COR-L47 (cell line): ENCODE measurements at places on chromosomes 7 and 10.

DNA sequence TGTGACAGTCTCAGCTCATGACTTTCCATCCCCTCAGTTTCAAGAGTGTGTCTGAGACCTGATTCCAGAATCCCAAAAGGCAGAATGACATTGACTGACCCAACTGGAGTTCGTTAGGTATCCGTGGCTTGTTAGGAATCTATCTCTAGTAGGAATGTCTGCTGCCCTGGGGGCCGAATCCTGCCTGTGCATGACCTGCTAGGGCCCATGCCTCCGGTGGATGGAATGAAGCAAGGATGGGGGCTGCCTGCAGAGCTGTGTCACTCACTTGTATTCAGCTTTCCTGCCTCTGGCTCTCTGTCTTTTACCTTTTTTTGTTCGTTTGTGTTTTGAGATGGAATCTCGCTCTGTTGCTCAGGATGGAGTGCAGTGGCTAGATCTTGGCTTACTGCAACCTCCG is 129.5 kb downstream of the SDK1 start:
- no peak for DNase-seq

- DNase-seq, result no peak
Measured at GRCh38 chr10:74104480-74104879, 46.1 kb downstream of the AP3M1 start.

GRCh38 chr10:3659203-3659917 is 125.6 kb downstream of the KLF6 start:
- DNase-seq, result no peak

- no peak for DNase-seq
Measured at GRCh38 chr7:151089893-151090730, 3.8 kb downstream of the AGAP3 start.

DNA sequence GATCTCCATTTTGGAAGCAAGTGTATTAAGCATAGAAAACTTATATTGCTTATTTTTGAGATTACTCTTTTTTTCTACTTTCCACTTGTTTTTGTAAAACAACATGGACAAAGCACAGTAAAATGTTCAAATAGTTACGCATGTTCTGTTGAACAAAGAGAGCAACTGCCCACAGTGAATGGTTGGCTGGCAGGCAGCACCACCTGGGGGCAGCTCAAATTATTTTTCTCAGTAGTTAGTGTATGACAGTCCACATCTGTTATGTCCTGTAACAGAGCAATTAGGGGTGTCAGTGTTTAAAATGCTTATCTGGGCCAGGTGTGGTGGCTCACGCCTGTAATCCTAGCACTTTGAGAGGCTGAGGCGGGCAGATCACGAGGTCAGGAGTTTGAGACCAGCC is 46.1 kb upstream of the CACUL1 start:
- DNase-seq, result no peak

DNA sequence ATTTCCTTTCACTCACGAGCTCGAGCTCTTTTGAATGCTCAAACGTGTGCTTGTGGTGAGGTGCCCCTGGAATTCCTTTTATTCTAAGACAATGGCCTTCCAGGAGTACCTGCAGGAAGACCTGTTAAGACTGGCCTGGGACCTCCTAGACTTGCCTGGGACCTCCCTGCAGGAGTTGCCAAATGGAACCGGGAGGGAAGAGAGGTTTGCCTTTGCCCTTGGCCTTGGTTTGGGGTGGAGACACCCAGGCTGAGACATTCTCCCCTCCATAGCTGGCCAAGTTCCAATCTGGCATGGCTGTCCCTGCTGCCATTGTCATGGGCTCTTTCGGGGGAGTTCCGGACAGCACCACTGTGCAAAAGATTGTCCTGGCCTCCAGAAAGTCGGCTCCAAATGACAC is 39.7 kb downstream of the DNAJB12 start:
- DNase-seq, result no peak

DNA sequence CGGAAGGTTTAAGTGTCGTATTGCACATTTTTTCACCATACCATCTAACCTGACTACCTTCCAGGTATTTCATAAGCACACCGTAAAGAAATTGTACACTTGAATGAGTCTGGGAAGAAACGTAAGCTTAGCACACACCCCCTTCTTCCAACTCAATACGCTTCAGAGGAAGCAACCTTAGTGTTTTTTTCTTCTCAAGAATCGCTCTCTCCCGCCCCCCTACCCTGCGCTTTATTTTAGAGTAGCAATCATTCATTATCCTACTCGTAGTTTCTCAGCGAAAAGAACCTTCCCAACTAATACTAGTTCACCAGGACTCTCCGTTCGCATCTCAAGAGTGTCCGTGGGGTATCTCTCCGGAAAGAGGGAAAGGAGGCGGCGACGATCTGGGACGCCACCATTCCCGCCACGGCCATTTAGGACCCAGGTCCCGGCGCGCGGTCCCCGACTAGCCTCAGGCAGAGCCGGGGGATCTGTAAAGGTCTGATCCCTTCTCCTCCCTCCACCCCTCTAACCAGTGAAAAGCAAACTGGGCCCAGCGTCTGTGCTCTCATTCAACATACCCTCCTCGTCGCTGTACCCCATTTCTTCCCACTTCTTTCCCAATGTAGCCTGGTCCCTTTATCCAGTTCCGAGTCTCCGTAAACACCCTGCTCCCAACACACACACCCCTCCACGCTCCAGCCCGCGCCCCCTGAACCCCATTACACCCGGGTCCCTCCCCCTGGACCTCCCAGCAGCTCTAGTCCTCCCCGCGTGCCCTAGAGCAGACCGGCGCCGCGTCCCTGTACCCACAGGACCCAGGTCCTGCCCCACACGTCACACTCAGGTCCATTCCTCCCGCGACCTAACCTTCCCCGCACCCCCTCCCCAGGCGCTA is 16.0 kb downstream of the MYOZ1 start:
- no peak for DNase-seq

GRCh38 chr7:57775396-57776088 is 325.6 kb downstream of the ZNF716 start:
- no peak for DNase-seq

- DNase-seq, result no peak
Measured at GRCh38 chr7:122752583-122752982, 49.9 kb upstream of the RNF148 start.

DNA sequence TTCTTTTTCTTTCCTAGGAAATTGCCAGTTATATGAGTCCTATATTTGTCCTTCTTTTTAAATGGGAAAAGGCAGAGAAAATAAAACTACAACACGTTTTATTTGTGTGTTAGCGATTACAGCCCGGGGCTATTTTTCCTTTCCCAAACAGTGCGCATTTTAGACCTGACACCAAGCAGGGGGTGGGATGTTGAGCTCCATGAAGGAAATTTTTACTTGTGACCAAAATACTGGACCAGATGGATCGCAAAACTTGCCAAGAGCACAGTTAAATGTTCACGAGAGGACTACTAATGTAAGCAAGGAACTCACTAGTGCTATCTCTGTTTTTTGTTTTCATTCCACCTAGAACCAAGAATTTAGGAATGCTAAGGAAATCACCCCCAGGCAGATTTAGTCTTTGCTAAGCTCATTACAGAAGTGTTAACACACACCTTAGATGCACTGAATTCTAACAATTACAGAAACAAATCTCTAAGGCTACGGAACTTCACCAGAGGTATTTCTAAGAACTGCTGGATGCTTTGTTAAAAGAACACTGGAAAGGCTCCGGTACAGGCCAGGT is 114.8 kb downstream of the JAZF1 start:
- DNase-seq, result no peak

DNA sequence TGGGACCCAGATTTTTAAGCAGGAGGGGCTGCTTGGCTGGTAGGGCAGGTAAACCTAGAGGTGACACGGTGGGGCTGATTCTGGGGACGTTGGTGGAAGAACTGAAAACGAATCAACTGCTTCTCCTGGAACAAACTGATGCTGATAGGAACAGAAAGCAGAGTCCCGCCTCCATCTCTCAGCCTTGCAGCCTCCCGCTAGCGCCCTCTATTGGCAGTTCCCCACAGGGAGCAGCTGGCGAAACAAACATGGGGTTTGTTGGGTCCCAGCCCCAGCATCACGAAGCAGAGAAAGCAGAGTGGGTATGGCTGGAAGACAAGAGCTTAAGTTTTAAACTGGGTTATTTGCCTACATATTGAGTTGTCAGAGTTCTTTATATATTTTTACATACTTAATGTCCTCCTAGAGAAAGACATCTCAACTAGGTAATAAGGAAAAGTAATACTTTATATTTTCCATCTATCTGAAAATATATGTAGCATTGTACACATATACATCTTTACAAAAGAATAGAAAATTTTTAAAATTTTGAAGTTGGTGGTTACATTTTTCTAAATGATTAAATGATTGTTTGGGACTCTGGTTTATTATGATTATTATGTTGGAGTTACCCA is 42.3 kb upstream of the FOXI2 start:
- DNase-seq, result no peak

GRCh38 chr10:30587522-30588031 is 42.0 kb downstream of the LYZL2 start:
- DNase-seq, result no peak

GRCh38 chr7:149478754-149479153 is 17.9 kb upstream of the ZNF777 start:
- no peak for DNase-seq

- DNase-seq, result no peak
Measured at GRCh38 chr7:130396109-130396508, 15.8 kb downstream of the CPA1 start.

- DNase-seq, result no peak
Measured at GRCh38 chr10:63501954-63502353, 19.2 kb upstream of the REEP3 start.

- DNase-seq, result no peak
Measured at GRCh38 chr10:8416760-8417159, 362.3 kb downstream of the GATA3 start.

DNA sequence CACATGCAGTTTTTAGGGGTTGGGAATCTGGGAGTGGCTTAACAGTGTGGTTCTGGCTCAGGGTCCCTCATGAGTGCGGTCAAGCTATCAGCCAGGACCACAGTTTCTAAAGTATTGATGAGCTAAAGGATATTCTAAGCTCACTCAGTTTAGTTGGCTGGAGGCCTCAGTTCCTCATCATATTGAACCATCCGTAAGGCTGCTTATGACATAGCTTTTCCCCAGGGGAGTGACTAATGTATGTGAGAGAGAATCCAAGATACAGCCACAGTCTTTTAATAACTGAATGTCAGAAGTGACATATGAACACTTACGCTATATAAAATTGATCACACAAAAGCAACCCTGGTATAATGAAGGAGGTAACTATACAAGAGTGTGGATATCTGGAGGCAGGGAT is 245.3 kb downstream of the POLR1F start:
- no peak for DNase-seq

DNA sequence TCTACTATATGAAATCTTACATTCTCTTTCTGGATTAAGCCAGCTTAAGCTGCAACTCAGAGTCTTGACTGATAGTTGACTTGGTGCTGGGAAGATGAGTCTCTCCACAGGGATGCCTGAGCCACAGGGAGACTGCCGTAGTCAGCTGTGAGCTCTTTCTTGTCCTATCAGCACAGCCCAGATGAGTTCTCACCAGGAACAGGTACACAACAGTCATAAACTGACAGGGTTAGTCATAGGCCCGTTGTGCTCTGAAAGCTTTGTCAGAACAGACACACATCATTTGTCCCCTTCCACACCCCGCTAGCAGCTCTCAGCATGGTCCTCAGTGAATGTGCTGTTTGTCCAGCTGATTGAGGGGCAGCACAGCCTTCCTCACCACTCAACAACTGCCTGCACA is 221.6 kb downstream of the RPS24 start:
- no peak for DNase-seq

DNA sequence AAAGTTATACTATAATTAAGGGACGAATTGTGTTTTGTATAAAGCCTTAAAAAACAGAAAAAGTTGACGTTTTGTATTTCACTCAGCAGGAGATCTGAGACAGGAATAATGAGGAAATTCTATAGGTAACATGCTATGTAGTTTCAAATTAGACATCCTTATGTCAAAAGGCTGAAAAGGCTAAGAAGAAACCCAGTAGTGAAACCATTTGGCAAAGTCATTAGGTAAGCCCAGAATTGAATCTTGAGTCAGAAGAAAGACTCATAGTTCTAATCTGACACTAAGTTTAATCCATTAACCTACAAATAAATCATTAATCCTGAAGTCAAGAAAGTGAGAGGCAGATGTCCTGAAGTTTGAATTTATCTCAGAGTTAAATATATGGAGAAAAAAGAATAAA is 79.3 kb downstream of the RNF133 start:
- no peak for DNase-seq

DNA sequence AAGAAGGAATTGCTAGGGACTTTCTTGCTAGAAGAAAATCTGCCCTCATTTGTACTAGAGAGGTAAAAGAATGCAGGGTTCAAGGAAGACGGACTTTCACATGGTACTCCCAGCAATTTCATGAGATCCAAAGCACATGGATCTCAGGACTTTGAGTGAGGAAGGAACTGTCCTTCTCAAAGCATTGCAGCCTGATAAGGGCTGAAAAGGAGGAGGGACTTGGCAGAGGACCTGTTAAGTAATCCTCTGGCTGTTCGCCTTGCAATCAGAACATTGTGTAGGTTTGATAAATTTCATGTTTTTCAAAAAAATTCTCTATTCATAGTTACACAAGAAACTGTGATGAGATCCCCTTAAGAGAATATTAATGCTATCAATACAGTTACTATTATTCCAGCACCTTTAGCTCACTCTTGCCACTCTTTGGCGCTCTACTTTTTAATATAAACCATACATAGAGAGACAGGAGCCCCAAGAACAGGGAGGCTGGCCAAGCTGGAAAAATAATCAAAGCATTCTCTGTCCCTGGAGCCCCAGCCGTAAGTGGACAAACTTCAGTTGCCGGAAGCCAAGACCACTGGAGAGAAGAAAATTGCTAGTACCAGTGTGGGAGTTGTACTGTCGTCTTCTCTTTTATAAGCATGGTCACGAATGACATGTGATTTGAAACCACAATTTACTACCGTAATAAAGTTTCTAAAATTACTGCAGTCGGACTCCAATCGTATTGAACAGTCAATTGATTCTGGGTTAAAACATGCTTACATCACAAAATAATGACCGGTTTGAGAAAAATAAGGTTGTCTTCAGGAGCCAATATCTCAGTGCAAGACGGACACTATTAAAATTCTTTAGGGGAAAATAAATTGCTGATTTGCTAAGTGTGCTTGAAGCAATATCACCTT is 424.4 kb downstream of the SDK1 start:
- DNase-seq, result no peak

GRCh38 chr7:81846398-81846797 is 76.6 kb upstream of the HGF start:
- DNase-seq, result no peak

DNA sequence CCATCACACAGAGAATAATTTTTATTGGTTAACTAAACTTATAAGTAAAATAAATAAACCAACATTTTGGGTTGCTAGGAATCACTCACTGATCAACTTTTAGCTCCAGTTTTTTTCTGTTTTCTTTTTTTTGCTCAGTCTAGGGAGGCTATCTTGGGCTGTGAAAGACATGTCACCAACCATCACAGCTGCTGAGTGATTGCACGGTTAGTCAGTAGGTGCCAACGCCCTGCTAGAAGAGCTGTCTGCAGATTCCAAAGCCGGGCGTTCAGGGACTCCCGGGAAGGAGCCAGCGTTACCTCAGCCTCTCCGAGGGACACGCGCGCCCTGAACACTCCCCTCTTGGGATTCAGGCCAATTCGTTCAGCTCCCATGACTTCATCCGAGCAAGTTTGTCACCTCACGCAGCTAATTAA is 604 bp upstream of the STAM start:
- DNase-seq, result peak; percentile 41

GRCh38 chr10:38163617-38164016 is 69.5 kb downstream of the ZNF37A start:
- no peak for DNase-seq
